Activated T-helper 1 cell treated with anti-CD3 and anti-CD28 coated beads, Interleukin-12 subunit alpha, Interleukin-12 subunit beta, Interleukin-2, Interleukin-4 antibody, amounts not matched to agents 30 ng/mL and 10 ng/mL and 1 ng/mL, durations not matched to agents 14 hours and 24 hours and 36 hours (primary cell): ENCODE measurements at places on chromosomes 16 and 17. TPM values are rescaled to one million over a fixed set of nuclear protein-coding genes. Genes with fewer than 3 reads are reported as not detected.

- DNase-seq: no peak
These were observed 219.7 kb downstream of the SPECC1 start for GRCh38 chr17:20228860-20229259.

DNA sequence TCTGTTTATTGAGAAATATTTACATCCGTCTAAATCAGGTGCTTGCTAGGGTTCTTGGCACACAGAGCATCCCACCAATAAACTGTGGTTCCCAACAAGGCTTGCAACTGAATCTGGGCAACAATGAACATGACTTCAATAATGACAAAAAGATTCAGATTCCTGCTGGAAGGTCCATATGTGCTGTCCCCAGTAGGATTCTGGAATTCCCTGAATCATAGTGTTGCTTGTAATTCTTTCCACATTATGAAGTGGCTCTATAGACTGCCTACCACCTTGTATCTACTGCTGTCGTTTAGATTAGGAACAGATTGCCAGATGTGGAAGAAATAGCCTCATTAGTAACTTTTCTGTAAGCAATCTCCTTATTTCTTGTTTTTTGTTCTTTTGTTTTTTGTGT lies 265.9 kb downstream of the WWOX start:
- DNase-seq: no peak

DNA sequence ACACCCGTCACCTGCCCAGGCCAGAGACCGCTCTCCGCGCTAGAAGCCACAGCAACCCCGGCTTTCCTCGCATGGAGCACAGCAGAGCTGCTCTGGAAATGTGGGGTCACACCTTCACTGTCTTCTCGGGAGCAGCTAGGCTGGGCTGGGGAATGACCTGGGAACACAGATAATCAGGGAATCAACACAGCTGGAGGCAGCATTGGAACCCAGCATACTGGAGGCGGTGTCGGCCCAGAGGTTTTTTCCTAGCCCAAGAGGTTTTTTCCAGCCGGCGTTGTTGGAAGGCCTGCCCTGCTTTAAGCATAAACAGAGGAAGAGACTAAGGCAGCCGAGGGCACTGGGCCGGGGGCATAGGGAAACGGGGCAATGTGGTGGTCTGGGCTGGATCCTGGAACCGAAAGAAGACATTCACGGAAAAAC lies 791 bp upstream of the PLD6 start:
- DNase-seq: no peak

Gene MRPS7
- total RNA-seq: 126 and 130 TPM in 2 replicates

Gene PLLP
- 0.26 TPM in 1 of 2 replicates, not detected in the other for total RNA-seq
